ENCODE measurements at places on chromosomes 16 and 17. TPM values are rescaled to one million over a fixed set of nuclear protein-coding genes. Genes with fewer than 3 reads are reported as not detected.

GCGR gene
- not detected for total RNA-seq

GRCh38 chr17:4811471-4811870 lies 4.5 kb downstream of the PLD2 start:
- DNase-seq: no peak

DNA sequence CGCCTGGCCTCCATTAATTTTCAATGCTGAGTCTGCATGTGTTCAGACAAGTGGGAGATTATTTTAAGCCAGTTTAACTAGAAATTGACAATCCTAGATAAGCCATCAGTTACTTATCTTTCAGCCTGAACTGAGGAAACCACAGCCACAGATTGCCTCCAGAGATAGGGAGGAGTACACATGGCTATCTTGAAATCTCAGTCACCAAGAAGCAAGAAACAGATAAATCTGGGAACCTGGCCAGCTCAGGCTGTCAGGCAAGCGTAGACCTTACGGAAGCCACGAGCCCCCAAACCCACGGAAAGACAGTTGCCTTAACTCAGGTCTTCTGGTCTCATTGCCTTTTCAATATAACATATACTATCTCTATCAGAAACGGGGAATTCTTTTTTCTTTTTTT lies 2.0 kb upstream of the GLG1 start:
- DNase-seq: no peak

GRCh38 chr17:19004421-19005136 lies at the start of gene FAM83G:
TSS of gene FAM83G (minus strand) at chr17:19004764. CDS start at chr17:19004041, 723 bp downstream.
- DNase-seq: no peak

C16orf54 gene
- total RNA-seq: 0.31 TPM

Data from occipital lobe (tissue), 3 donors.